Testis (tissue), 5 donors: ENCODE measurements at places on chromosomes 6 and 20. TPM values are rescaled to one million over a fixed set of nuclear protein-coding genes. Genes with fewer than 3 reads are reported as not detected.
A peak's percentile ranks its signal among the peaks of the same experiment; 100 is the strongest.

Gene MUC22
- total RNA-seq = 0.31 TPM

- no peak for DNase-seq
- H3K36me3 ChIP-seq = no peaks in the 10 kb centered on the region
- H3K27me3 ChIP-seq = no peaks in the 10 kb centered on the region
- H3K4me1 ChIP-seq = no peaks in the 10 kb centered on the region
- H3K27ac ChIP-seq = no peak overlapping the region
These were observed 38.8 kb downstream of the WASF1 start for GRCh38 chr6:110140650-110141049.

Gene FKBP1C
- total RNA-seq = 0.25 TPM

DNA sequence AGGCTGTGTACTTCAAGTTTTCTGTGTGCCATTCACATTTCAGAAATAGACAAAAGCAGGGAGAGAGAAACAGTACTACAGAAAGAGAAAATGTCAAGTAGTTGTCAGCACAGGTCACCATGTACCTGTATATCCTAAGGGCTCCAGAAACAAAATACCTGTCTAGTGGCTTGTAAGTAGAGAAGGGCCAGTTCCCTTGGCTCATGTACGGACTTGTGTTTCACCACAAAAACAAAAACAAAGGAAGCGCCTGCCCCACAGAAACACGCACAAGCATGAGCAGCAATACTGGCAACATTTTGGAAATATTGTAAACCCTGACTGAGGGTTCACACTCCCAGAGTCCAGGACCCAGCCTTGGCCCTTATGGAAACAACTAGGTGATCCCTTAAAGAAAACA, 44.3 kb downstream of the CNKSR3 start:
- H3K27me3 ChIP-seq = no peaks in the 10 kb centered on the region
- H3K36me3 ChIP-seq = no peaks in the 10 kb centered on the region
- no peaks in the 10 kb centered on the region for H3K4me1 ChIP-seq
- H3K4me3 ChIP-seq = no peak overlapping the region
- no peak overlapping the region for H3K27ac ChIP-seq

Gene SLC35D3
- not detected for total RNA-seq

Gene RBPJL
- 0.43 TPM for total RNA-seq

Gene LPA
- 2.4 TPM for total RNA-seq

- no peak for DNase-seq
- H3K4me3 ChIP-seq = no peak overlapping the region
- no peak overlapping the region for H3K27ac ChIP-seq
- no peaks in the 10 kb centered on the region for H3K27me3 ChIP-seq
These were observed 341.7 kb downstream of the PRL start for GRCh38 chr6:21955053-21955595.

GRCh38 chr6:30682143-30683117, 4.0 kb downstream of the PPP1R18 start:
- no peaks in the 10 kb centered on the region for H3K27me3 ChIP-seq
- H3K27ac ChIP-seq = peak overlapping the region; percentile 89
- peak overlapping the region; percentile 76 for H3K4me3 ChIP-seq
- peaks cover 29% of the 10 kb centered on the region for H3K4me1 ChIP-seq
- H3K36me3 ChIP-seq = no peaks in the 10 kb centered on the region

DNA sequence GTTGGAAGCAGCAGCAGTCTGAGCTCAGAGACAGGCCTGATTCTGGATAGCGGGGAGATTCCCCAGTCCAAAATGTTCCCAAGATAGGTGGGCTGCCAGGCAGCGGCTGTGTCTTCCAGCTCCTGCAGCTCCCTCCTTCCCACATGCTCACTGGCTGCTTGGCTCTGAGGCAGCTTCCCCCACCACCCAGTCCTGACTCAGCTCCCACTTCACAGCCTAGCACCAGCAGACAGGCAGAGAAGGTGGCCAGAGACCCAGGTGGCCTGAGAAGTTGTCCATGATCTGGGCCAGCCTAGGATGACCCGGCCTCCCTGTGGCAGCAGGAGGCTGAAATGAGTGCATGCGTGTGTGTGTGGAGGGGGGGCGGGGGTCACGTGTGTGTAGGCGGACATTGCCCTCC, 94.9 kb downstream of the MDGA1 start:
- H3K4me1 ChIP-seq = no peaks in the 10 kb centered on the region
- H3K27ac ChIP-seq = no peak overlapping the region
- DNase-seq = no peak

Gene DNMT3B
- 20.6 TPM for total RNA-seq

- DNase-seq = no peak
- no peak overlapping the region for H3K27ac ChIP-seq
These were observed 33.3 kb upstream of the PRSS16 start for GRCh38 chr6:27214126-27214601.

GRCh38 chr6:106451439-106451838, 90.9 kb downstream of the CRYBG1 start:
- no peak overlapping the region for H3K27ac ChIP-seq
- DNase-seq = no peak
- H3K36me3 ChIP-seq = no peaks in the 10 kb centered on the region

DNA sequence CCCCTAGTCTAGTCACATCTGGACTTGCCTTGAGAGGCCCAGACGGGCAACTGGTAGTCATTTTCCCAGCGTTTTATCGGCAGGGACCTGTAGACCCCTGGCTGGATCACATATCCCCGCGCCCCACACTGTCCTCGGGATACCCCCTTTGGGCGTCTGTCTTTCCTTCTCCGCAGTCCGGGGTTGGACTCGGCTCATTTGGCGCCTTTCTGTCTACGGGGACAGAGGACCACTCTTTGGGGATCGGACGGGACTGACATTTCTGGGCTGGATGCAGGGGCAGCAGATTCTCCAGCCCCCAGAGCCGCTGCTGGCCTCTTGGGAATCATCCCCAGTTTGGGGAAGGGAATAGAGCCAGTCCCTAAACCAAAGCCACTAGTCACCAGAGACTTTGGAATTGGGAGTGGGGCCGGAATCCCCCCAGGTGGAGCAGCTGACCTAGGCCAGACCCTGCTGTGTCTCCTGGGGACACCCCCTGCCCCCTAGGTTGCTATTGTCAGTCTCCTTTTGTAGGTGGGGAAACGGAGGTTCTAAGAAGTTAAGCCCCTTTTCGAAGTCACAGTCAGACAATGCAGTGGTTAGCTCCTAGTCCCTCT, 734 bp downstream of the FAM110A start:
- no peaks in the 10 kb centered on the region for H3K27me3 ChIP-seq
- H3K4me3 ChIP-seq = peak overlapping the region; percentile 70
- no peak for DNase-seq
- peak overlapping the region; percentile 28 for H3K27ac ChIP-seq

DNA sequence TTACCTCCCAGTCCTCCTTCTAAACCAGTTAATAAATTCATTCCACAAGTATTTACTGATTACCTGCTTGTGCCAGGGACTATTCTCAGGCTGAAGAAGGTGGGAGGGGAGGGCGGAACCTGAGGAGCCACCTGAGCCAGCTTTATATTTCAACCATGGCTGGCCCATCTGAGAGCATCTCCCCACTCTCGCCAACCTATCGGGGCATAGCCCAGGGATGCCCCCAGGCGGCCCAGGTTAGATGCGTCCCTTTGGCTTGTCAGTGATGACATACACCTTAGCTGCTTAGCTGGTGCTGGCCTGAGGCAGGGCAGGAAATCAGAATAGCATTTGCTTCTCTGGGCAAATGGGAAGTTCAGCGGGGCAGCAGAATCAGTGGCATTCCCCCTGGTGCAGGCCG, 4.9 kb upstream of the AAR2 start:
- DNase-seq = no peak
- no peak overlapping the region for H3K4me3 ChIP-seq
- H3K27ac ChIP-seq = no peak overlapping the region
- H3K36me3 ChIP-seq = no peaks in the 10 kb centered on the region
- peaks cover 5% of the 10 kb centered on the region for H3K4me1 ChIP-seq

Gene SCUBE3
- total RNA-seq = 2.0 TPM

Gene KLC4
- total RNA-seq = 49.4 TPM

- no peak overlapping the region for H3K27ac ChIP-seq
- H3K4me1 ChIP-seq = no peaks in the 10 kb centered on the region
- no peaks in the 10 kb centered on the region for H3K36me3 ChIP-seq
- H3K4me3 ChIP-seq = no peak overlapping the region
- no peaks in the 10 kb centered on the region for H3K27me3 ChIP-seq
- DNase-seq = no peak
These were observed 112.0 kb upstream of the SGK1 start for GRCh38 chr6:134429861-134430380.

Gene HLA-DPB1
- total RNA-seq = 14.4 TPM

DNA sequence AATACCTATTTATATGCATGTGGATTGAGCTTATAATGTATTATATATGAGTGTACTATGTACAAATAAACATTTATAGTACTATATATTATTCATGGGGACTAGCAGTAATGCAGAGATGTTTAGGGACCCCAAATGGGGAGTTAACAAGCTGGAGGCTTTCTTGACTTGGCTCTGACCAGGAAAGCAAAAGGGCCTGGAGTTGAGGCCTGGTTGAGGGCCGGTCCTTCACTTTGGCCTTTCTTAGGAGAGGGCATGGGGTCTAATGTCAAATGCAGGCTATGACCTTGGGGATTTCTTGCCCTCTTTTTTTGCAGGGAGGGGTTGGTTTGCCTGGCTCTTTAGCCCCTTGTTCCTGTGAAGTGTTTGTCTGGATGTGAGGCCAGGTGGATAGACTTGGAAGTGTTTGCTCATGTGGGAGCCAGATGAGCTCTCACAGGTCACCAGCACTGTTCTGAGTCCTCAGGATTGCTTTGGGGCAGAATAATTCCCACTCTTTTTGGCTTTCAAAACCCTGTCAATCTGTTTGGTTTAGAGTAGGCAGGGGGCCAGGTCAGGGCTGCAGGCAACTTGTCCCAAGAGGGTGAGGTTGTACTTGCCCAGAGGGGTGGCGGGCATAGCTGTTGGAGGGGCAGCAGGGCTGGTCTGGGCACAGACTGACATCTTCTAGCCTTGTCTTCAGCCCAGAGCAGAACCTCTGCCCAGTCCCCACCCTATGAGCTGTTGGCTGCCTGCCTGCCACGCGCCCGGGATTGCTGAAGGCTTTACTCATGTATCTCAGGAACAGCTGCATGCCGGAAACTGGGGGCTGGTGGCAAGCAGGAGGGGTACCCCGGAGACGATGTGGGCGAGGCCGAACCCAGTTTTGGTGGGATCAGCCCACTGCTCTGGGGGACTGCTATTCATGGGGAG, 14.6 kb downstream of the TJAP1 start:
- H3K4me1 ChIP-seq = peaks cover 39% of the 10 kb centered on the region
- H3K4me3 ChIP-seq = no peak overlapping the region
- no peak overlapping the region for H3K27ac ChIP-seq
- peak; percentile 88 for DNase-seq
- H3K36me3 ChIP-seq = no peaks in the 10 kb centered on the region

DNA sequence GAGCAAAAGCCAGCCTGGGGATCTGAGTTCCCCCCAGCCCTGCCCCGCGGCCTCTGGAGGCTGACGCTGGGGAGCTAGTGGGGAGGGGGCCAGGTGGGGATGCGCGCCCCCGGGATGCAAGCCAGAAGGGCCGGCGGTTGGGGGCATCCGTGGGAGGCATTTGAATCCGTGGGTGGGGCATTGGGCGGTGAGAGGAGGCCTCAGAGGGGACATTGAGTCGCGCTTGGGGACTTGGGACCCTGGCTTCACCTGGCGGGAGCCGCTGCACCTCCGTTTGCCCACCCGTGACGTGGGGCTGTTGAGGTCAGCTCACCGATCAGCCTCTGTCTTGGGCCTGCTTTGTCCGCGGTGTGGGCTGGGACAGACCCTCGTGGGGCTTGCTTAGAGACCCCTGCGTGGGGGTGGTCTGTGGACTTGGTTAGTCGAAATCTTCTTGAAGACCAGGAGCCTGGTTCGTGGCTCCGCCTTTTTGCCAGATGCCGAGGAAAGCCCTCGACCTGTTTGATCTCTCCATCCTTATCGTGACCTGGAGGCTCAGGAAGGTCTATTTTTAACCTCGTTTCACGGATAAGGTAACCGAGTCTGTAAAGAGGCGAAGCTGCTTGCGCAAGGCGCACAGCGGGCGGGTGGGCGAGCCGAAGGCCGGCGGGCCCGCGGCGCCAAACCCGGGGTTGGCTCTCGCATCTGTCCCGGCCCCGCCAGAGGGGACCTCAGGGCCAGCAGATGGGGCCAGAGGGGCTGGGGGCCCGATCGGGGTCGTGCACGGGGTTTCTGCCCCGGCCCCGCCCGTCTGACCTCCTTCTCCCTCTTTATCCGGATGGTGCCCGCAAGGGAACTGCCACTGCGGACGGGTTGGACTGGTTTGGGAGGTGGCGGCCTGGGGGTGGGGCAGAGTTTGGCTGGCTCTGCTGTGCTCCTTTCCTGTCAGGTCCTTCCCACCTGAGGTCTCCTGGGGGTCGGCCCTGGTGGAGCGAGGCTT, 8.3 kb downstream of the FAM110A start:
- H3K4me3 ChIP-seq = peak overlapping the region; percentile 37
- H3K4me1 ChIP-seq = no peaks in the 10 kb centered on the region
- no peaks in the 10 kb centered on the region for H3K27me3 ChIP-seq
- no peaks in the 10 kb centered on the region for H3K36me3 ChIP-seq
- H3K27ac ChIP-seq = no peak overlapping the region

Gene GMPR
- total RNA-seq = 215 TPM

DNA sequence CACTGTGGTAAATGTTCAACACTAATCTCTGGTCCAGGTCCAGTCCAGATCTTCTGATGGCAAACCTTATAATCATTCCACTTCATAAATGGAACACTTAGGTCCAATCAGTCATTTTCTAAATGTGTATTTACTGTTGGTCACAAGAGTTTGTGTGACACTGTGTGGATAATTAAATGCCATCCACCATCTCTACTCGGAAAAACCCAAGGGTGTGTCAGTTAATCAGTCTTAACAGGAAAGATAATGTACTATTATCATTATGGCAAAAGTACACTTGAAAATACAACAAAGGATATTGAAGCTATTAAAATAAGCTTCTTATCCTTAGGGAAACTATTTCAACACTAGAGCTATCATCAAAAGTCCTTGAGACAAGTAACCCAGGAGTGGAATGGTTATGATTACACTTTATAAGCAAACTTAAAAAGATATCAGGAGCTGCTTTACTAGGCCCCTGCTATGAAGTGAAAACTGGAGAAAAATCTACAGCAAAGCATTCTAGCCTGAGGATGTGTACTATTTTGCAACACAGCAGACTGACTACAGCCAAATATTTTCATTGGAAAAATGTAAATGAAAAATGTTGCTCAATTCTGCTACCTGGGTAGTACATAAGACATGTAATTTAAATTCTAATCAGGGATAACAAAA, 227.9 kb downstream of the LAMA2 start:
- H3K4me3 ChIP-seq = no peak overlapping the region
- no peaks in the 10 kb centered on the region for H3K27me3 ChIP-seq
- DNase-seq = no peak
- H3K36me3 ChIP-seq = no peaks in the 10 kb centered on the region

GRCh38 chr6:73006146-73006545, 219.2 kb downstream of the KHDC1L start:
- H3K27ac ChIP-seq = no peak overlapping the region
- DNase-seq = no peak
- H3K36me3 ChIP-seq = no peaks in the 10 kb centered on the region
- H3K27me3 ChIP-seq = no peaks in the 10 kb centered on the region
